Stimulated activated CD8-positive, alpha-beta memory T cell treated with anti-CD3 and anti-CD28 coated beads, Interleukin-7, amount 100 ng/mL, for 1 hour (primary cell): ENCODE measurements at places on chromosomes 16 and 17.

DNA sequence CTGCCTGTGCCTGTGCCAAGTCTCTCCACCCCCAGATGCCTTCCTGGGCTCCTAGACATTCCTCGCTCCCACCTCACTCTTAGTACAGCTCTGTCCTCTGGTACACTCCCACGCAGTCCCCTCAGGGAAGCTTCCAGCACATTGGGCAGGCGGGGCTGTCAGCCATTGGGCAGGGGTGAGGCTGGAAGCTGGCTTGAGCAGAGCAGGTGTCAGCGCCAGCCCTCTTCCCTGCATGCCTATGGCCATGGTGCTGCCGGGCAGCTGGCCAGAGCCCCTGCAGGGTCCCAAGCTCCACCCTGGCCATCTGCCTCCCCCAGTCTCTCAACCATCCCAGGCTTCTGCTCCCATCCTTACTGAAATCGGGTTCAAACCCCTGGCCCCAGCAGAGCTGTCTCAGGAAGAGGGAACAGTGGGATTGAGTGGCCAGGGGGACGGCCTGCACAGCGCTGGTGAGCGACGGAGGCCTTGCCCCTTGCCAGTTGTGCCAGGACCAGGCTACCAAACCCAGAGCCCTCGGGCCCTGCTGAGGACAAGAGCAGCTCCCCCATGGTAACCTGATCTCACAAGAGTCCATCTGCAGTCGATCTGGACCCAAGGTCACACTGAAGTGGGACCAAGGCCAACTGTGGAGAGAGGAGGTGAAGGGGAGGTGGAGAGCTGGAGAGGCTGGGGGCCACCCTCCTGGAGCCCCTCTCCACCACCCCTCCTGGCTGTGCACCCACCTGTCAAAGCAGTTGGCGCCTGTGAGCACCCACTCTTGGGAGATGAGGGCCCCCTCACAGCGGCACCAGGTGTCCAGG, 2.4 kb upstream of the B9D1 start:
- no peak for DNase-seq

DNA sequence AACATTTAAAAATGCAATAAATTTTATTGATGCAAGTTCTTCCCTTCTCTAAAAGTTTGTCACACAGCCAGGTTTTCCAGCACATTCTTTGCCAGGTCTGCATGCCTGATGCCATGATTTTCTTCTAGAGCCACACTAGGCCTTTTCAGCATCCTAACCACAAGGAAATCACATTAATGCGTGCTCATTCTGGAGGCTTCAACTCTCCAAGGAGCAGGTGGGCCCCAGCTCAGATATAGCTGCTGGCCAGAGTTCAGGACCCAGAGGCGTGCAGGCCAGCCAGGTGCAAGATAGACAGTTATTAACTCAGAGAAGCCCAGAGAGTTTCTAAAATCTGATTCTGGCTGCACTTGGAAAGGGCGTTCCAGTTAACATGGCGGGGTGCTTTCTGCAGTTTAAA, 124.5 kb upstream of the MAF start:
- no peak for DNase-seq

DNA sequence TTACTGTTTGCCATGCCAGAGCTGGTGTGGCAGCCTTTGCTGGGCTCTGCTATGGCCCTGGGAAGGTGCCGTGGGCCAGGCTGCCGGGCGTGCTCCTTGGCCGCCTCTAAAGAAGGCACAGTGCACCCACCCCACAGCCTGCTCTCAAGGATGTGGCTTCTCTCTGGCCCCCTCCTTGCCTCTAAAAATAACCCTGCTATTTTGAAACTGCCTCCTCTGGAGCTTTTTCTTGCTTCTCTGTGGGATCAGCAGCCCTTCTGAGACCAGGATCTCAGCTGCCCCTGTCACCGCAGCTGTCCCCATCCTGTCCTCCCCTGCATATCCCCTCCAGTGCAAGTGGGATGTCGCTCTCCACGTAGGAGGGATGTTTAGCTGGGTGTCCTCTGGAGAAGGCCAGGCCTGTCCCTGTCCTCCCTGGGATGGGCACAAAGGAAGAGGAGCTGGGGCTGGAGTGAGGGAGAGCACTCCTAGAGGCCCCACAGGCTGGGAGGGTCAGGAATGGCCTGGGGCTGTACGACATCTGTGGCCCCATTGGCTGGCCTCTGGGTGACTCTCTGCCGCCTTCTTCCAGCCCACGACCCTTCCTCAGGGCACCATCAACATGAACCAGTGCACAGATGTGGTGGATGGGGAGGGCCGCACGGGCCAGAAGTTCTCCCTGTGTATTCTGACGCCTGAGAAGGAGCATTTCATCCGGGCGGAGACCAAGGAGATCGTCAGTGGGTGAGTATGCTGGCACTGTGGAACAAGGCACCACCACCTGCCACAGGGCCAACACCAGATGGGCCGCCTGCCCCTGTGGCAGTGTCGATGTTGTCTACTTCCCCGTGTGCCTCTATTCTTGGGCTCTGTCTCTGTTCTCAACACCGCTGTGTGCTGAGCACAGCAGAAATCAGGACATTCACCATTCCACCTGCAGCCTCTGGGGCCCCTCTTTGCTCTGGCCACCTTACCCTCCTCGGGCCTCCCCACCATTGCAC, 79.7 kb downstream of the PLD6 start:
- DNase-seq = no peak

DNA sequence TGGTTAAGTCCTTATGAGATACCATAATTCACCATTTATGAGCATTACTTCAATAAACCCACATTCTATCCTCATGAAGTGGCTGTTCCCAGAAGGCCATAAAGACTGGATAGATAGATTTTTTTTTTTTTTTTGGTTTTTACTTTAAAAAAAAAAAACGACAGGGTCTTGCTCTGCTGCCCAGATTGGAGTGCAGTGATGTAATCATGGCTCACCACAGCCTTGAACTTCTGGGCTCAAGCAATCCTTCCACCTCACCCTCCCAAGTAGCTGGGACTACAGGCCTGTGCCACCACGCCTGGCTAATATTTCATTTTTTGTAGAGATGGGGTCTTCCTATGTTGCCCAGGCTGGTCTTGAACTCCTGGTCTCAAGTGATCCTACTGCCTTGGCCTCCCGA, 102.3 kb downstream of the XYLT1 start:
- no peak for DNase-seq

- DNase-seq = no peak
Observed at GRCh38 chr17:40032322-40033320, 17.4 kb downstream of the CSF3 start.

- no peak for DNase-seq
Observed at GRCh38 chr16:21560462-21560861, 38.9 kb upstream of the METTL9 start.

GRCh38 chr17:60557805-60558204, 31.8 kb upstream of the APPBP2 start:
- no peak for DNase-seq
